ENCODE measurements at places on chromosomes 12 and 14. TPM values are rescaled to one million over a fixed set of nuclear protein-coding genes. Genes with fewer than 3 reads are reported as not detected.

GRCh38 chr14:67392800-67393199 is 19.2 kb downstream of the PLEK2 start:
- DNase-seq = no peak

- peak; percentile 18 for DNase-seq
Measured at GRCh38 chr14:93655078-93655750, 133.1 kb downstream of the PRIMA1 start.

- DNase-seq = no peak
Measured at GRCh38 chr12:78966062-78966461, 101.5 kb downstream of the SYT1 start.

GRCh38 chr14:71022939-71023338 is 115.7 kb downstream of the PCNX1 start:
- no peak for DNase-seq

- DNase-seq = no peak
Measured at GRCh38 chr12:50753232-50753769, 10.6 kb upstream of the ATF1 start.

- DNase-seq = peak; percentile 8
Measured at GRCh38 chr12:119512772-119513497, 80.6 kb upstream of the TMEM233 start.

DNA sequence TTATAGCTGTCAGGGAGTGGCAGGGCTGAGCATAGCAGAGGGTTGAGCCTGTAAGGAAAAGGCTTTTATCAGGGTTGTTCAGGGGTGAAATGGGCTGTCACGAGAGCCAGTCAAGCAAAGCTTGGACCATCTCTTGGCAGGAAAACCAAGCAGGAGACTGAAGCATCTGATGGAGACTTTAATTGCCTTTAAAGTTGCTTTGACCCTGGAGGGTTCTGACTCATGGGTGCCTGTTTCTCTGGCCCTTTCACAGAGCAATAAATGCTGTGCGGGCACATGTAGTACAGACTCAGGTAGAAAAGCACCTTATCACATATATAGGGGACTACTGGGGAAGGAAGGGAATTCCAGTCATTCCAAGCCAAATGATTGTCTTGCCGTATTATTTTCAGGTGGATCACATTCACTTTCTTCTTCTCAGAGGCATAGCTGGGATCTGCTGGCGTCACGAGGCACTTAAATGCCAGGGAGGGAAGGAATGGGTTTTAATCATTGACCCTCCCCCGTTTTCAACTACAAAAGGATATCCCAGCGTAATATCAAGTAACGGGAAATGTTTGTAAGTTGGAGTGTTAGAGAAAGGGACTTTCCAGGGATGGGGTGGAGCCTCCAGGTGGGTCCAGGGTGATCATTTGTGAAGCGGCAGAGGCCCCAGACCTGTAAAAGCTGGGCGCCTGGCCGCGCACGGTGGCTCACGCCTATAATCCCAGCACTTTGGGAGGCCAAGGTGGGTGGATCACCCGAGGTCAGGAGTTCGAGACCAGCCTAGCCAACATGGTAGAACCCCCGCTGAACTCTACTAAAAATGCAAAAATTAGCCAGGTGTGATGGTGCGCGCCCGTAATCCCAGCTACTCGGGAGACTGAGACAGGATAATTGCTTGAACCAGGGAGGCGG is 34.9 kb downstream of the PLEKHD1 start:
- no peak for DNase-seq

GRCh38 chr14:23172096-23172495 is 11.4 kb downstream of the SLC7A8 start:
- no peak for DNase-seq

DNA sequence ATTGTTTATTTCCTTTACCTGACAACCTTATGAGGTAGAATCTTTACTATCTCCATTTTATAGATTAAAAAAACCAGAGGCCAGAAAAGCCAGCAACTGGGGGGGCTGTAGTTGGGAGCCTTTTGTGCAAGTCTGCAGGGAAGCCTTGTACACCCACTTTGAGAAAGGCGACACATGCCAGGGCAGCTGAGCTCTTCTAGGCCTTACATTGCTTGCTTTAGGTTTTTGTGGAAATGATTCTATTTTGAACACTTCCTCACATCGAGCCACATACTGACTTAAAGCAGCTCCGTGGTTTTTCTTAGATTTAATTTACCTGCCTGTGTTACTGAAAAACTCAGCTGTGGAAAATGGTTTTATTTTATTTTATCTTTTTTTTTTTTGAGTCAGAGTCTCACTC is 34.6 kb downstream of the EP400 start:
- DNase-seq = no peak

DNA sequence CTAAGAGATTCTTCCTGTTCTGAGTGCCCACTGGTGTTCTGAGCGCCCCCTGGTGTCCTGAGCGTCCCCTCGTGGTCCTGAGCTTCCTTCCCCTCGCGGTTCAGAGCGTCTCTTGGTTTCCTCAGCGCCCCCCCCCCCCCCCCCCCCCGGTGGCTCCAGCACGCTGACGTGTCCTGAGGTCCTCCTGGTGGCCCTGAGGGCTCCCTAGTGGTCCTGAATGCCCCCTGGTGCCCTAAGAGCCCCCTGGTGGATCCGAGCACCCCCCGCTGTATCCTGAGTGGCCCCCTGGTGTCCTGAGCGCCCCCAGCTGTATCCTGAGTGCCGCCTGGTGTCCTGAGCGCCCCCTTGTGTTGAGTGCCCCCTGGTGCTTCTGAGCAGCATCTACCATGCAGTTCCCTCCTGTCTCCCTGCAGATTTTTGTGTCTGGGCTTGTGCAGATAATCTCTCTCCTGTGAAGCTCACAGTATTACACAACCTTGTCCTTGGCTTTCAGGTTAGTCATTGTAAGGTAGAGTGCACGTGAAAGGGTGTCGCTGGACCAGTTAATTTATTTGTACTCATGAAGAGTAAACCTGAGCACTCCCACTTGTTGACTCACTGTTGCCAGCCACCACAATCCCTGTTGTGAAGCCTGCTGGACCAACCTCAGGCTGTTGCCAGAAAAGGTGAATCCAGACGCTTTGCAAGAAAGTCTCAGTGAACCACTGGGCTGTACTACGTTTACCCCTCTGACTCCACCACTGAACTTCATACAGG is 1168.4 kb downstream of the TMEM121 start:
- DNase-seq = peak; percentile 74

DNA sequence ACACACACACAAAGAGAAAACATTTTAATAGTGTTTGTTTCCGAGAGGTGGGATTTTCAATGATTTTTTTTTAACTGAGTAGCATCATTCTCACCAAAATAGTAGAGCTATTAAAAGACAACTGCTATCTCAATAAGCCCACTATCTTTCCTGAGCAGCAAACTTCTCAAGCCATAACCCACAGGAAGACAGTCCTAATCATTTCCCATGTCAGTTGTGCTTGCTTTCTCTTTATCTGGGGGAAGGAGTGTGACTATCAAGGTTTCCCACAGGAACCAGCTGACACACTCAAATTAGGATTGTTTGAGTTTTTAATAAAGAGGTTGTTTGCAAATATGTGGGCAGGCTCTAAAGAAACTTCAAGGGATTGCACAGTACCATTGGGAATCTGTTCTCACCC is 4.9 kb upstream of the MAX start:
- no peak for DNase-seq

Gene PIWIL1
- not detected for total RNA-seq

Gene RNASE4
- 1.4 TPM for total RNA-seq

Gene LRRIQ1
- total RNA-seq = not detected

Gene PROX2
- total RNA-seq = not detected

Gene KRT2
- 0.10 TPM for total RNA-seq

Gene GPR68
- 33.0 TPM for total RNA-seq

Gene KCNA5
- not detected for total RNA-seq

Measured in activated CD4-positive, alpha-beta T cell treated with anti-CD3 and anti-CD28 coated beads, Interleukin-2, amount 10 ng/mL, durations not matched to agents 7 days and 5 days (primary cell).